ENCODE measurements at places on chromosomes 1 and 21.

DNA sequence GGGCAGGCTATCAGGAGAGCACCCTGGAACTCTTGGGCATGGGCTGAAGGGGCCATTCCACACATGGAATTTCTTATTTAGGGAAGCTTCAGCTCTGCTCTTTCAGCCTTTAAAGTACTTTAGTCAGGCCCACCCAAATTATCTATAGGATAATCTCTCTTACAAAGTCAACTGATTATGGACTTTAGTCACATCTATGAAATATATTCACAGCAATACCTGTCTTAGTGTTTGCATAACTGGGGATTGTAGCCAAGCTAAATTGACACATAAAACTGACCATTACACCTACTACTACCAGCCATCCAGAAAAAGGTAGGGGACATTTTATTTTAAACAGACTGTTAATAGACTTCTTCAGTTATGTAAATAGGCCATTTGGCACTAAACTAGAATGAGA is 114.9 kb upstream of the VANGL1 start:
- no peak for DNase-seq

- no peak for DNase-seq
These were observed 24.5 kb upstream of the TNFRSF1B start for GRCh38 chr1:12142141-12142823.

DNA sequence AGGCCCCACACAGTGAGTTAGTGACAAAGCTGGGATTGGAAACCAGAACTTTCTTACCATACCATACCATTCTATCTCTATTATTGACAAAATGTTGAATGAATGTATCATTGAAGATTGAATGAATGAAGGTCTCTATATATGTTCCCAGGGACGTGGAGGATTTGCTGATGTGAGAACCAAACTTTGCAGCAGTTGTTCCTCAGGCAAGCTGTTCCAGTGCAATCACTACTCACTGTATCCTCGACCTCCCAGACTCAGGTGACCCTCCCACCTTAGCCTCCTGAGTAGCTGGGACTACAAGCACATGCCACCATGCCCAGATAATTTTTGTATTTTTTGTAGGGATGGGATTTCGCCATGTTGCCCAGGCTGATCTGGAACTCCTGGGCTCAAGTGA is 11.6 kb upstream of the LIN28A start:
- DNase-seq = no peak

GRCh38 chr1:41535276-41535675 is 50.8 kb upstream of the EDN2 start:
- no peak for DNase-seq

DNA sequence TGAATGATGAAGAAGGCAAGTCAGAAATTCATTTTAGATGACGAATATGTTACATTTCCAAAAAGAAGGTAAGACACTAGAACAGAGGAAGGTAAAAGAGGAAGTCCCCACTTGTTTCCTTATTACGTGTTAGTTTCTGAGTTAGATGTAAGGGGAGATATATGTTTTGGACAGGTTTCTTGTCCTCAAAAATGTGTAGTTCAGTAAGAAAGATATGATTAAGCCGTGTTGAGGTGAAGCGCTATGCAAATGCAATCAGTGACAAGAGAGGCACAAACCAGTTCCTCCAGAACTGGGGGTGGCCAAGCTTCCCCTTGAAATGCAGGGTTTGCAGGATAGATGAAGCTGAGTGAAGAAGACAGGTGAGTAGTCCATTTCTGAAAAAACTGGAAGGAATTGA is 293.3 kb upstream of the RUNX1 start:
- no peak for DNase-seq

DNA sequence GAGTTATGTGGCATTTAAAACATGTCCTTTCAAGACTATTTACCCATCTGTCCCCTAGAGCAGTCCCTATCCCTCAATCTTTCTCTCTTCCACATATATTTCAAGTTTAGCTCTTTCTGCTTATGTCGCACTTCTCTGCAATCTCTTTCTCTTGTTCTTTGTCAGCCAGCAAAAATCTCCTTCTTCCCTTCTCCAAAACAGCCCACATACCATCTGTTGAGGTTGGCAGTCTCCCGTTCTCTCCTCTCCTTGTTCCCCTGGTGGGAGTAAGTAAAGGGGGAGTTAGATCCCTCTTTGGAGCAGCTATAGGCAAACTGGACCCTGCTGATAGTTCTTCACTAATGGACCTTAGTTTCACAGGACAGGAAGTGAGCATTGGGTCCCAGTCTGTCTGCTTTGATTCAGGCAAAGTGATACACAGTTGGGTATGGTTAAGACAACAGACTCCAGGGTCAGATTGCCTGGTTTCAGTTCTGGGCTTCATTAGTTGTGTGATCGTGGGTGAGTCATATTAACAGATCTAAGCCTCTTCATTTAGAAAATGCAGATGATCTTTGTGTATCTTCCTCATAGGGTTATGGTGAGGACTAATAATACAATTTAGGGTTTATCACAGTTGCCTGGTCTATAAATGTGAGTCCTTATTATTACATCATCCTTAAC is 19.7 kb downstream of the BRINP2 start:
- DNase-seq = no peak

DNA sequence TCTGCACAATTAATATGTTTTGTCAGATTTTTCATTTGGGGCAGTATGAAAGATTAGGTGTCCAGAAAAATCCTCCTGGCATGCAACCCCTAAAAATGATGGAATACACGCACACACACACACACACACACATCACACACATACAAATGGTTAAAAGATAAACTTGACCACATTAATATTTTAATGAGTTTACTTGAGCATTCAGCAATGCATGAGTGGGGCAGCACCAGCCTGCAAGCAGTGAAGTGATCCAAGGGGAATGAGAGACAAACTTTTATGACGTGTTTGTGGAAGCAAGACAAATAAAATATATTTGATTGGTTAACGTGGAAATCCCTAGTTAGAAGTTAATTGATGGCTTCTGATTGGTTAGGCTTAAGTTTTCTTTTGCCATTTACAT is 29.1 kb upstream of the SOAT1 start:
- no peak for DNase-seq

GRCh38 chr1:59701376-59701775 is 113.4 kb upstream of the HOOK1 start:
- DNase-seq = no peak

- DNase-seq = no peak
These were observed 33.2 kb downstream of the KCND3 start for GRCh38 chr1:111956155-111956771.

GRCh38 chr1:6803357-6803756 is 18.1 kb downstream of the CAMTA1 start:
- DNase-seq = peak; percentile 16

DNA sequence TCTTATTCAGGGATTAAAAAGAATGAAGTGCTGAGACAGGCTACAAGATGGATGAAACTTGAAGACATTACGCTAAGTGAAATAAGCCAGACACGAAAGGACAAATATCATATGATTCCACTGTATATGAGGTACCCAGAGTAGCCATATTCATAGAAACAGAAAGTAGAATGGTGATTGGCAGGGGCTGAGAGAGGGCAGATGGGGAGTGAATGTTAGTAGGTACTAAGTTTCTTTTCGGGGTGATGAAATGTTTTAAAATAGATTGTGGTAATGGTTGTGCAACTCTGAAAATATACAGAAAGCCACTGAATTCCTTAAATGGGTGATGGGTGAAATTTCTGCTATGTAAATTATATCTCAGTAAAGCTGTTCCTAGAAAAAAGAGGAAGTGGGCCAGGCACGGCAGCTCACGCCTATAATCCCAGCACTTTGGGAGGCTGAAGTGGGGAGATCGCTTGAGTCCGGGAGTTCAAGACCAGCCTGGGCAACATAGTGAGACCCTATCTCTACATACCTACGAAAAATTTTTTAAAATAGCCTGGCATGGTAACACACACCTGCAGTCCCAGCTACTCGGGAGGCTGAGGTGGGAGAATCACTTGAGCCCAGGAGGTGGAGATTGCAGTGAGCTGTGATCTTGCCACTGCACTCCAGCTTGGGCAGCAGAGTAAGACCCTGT is 15.9 kb downstream of the SLC27A3 start:
- DNase-seq = peak; percentile 89

DNA sequence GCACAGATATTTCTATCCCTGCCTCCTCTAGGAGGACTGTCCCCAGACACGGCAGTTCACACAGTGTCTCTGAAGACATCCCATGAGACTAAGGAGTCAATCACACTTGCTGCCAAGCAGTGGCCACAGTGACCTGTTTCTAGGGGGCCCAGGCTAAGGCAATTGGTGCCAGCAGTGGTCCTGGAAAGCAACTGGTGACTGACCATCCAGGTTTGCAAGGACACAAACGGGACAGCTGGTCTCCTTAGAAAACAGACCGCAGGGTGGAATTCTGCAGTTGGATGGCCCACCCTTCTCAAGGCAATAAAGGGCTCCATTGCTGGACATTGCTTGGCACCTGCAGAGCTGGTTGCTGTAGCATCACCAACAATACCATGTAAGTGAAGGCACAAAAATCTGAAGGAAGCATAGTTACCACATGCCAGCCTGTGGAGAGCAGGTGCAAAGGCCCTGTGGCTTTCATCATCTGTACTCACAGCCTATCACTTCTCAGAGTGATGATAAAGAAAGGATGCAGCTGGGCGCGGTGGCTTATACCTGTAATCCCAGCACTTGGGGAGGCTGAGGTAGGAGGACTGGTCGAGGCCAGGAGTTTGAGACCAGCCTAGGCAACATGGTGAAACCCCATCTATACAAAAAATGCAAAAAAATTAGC is 81.5 kb downstream of the STUM start:
- no peak for DNase-seq

- no peak for DNase-seq
These were observed 17.1 kb upstream of the KLHDC8A start for GRCh38 chr1:205373798-205374175.

GRCh38 chr1:109198043-109198695 is 15.5 kb upstream of the SARS1 start:
- peak; percentile 80 for DNase-seq

DNA sequence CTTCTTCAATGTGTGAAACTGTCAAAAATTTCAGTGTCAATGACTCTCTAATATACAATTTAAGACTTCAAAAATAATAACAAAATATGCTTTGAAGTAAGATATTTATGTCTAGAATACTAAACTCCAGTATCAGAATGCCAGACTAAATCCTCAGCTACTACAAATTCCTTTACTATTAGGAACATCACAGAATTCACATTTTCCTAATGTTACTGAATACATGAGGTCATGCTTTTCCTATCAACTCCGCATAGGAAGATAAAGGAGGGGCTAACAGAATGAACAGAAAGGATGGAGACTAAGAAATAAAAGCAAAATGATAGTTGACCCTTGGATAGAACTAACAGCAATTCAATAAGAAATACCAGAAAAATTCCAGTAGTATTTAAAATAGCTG is 292.7 kb downstream of the SDCCAG8 start:
- no peak for DNase-seq

DNA sequence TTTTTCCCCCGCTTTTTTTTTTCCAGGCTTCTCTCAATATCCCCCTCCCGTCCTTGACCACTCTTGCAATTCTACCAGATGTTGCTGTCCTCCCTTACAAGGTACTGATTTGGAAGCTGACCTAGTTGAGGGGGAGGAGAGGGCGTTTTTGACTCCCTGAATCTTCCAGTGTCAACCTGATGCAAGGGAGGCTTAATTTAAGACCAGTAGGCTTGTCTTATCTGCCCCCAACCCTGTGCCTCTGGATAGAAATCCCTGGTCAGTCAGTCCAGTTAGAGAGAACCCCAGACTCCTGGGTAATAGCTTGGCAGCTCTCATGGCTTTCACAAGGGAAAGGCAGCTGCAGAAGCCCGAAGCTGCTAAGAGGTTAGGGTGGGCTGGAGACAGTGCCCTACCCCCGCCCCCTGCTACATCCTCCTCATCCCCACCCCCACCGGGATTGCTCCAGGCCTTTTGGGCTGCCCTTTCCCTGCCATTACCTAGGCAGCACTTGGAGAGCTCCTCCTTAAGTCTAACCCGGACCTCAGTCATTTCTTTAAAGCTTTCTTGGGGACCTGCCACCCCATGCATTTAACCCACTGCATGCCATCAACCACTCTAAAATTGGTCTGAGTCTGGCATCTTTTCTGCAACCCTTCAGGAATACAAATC is 3.6 kb downstream of the ACKR1 start:
- no peak for DNase-seq

DNA sequence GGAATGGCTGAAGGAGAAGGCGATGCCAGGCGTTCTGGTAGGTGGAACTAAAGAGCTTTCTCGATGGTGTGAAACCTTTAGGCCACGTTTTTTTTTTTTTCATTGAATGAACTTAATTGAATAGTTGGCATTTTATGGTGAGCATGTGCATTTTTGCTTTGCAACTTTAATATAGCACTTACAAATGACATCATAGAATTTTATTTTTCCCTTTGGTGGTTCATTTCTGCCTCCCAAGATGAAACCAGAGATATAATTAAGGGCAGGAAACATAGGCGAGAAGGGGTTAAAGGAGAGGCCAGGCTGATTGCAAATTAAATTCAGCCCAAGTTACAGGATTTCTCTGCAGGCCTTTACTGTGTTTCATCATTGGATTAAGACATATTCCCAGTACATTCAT is 85.5 kb upstream of the L1TD1 start:
- DNase-seq = no peak

DNA sequence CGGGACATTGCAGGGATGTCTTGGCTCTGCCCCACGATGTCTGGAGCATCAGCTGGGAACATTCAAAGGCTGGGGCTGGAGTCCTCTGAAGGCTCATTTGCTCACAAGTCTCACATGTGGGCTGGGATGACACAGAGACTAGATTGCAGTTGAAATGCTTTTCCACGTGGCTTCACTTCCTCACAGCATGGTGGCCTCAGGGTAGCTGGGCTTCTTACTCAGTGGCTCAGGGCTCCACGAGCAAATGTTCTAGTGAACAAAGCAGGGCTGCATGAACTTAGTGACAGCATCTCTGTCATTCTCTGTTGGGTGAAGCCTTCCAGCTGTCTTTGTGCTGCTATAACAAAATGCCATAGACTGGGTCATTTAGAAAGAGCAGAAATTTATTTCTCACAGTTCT is 247.0 kb upstream of the POU3F1 start:
- no peak for DNase-seq

- DNase-seq = no peak
These were observed 716.4 kb upstream of the ADAMTS5 start for GRCh38 chr21:27683292-27683691.
